Glomerular endothelial cell (primary cell): ENCODE measurements at places on chromosomes 12 and 14. TPM values are rescaled to one million over a fixed set of nuclear protein-coding genes. Genes with fewer than 3 reads are reported as not detected.

Gene SDR9C7
- total RNA-seq, result not detected in 2 replicates

DNA sequence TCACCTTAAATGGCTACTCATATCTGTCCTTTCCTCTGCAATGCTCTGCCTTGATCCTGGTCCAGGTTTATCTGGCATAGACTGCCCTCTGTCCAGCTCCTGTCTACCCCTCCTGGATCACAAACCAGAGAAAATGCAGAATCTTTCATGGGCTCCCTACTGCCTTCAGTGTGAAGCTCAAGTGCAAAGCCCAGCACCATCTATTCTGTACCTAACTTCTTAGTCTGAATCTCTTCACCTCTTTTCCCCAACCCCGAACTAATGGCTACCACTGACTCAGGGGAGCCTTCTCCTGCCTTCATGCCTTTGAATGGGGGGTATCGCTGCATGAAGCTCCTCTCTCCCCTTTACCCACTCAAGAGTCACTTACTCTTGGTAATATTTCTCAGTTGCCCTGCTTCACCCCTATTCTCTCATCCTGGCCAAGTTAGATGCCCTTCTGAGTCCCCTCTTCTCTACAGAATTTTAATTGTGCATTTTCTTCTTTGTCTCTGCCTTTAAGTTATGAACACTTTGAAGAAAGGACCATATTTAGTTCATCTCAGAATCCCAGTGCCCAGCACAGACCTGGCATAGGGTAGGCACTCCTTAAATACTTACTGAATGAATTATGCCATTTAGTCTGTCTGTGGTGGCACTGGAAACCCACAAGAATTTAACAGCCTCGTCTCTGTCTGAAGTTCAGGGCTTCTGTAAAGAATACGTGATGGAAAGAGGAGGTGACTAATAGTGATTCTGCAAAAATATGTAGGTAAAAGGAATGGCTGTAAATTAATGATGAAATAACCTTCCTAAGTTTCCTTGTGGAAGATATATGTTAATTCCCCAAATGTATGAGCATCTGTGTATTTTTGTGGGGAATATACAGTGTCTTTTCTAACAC is 191.3 kb upstream of the AMIGO2 start:
- no peak for DNase-seq

Gene LTB4R2
- 1.8 and 8.4 TPM in 2 replicates for total RNA-seq

DNA sequence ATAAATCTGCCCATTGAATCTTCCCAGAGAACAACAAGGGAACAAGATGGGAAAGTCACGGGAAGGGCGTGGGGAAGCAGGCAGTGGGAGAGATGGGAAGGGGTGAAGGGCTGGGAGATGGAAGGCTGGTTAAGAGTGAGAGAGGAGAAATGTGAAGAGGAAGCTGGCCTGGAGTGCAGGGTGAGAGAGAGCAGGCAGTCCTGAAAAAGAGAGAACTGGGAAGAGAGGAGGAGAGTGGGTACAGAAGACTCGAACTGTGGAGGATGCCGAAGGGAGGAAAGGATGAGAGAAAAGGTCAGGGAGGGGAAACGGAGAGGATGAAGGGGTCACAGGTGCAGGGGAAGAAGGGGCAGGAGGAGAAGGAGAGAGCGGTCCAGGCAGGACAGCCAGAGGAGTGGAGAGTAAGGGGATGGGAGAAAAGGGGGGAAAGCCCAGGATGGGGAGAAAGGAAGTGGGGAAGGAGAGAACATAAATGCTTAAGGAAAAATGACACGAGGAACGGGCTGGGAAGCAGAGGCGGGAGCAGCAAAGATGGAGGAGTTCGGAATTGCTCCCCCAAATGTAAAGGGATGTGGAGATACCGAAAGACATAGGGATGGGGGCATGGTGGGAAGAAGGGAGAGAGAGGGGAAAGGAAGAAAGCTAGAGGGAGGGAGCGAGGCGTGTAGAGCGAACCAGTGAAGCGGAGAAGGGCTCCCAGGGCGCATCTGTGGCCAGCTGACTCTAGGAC is 1.2 kb downstream of the PIANP start:
- DNase-seq, result no peak

Gene KRT83
- total RNA-seq, result not detected in 2 replicates

Gene HOXC12
- total RNA-seq, result not detected in 2 replicates

Gene ADGRD1
- not detected in 2 replicates for total RNA-seq

DNA sequence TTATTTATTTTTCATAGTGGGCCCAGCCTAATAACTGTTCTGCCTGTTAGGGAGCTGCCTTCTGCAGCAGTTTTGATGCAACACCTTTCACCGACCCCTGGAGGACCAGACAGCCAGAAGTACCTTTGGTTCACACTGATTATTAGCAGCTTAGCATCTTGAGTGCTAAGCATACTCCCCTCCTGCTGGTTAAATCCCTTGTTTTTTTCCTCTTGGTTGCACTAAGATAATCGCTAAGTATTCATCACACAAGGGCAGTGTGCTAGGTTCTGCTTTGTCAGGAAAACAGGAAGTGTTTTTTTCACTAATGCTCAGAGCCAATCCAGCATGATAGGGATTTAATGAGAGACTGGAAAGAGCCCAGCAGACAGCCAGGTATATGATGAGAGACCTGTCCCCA is 437.0 kb downstream of the FUT8 start:
- no peak for DNase-seq

Gene LMO3
- not detected in 2 replicates for total RNA-seq

Gene KRT75
- total RNA-seq, result not detected in 2 replicates

DNA sequence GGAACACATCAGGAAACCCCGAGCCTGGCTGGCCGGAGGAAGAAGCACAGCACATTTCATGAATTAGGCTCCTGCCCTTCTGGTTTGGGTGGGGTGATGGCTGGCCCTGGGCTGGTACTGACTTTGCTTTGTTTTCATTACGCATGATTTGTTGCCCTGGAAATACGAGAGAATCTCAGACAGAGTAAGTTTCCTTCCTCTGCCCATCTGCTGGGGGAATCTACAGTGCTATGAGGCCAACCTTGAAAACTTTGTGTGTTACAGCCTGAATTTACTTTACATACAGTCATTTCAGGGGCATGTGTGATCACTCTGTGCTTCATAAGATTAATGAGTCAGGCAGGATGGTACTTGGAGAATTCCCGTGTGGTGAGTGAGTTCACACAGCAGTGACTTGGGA is 20.5 kb upstream of the SLC5A8 start:
- DNase-seq, result no peak

- DNase-seq, result no peak
Observed at GRCh38 chr14:70982200-70982599, 74.9 kb downstream of the PCNX1 start.

DNA sequence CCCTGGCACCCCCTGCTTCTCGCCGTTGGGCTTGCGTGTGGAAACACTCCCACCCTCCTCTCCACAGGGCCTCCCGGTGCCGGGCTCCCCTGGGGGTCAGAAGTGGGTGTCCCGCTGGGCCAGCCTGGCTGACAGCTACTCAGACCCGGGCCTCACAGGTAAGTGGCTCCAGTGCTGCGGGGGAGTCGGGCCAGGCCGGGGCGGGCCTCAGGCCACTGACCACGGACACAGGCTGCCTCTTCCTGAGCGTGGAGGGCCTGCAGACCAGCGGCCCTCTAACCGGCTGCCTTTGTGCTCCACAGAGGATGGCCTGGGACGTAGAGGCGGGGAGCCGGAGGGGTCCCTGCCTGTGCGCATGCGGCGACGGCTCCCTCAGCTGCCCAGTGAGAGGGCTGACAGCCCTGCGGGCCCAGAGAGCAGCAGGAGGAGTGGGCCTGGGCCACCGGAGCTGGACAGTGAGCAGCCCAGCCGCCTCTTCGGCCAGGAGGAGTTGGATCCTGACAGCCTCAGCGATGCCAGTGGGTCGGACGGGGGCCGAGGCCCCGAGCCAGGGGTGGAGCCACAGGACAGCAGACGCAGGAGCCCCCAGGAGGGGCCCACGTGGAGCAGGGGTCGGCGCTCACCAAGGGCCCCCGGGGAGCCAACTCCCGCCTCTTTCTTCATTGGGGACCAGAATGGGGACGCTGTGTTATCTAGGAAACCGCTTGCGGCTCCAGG is 21.1 kb downstream of the CEP170B start:
- no peak for DNase-seq

GRCh38 chr12:12240662-12241340 is 26.0 kb downstream of the LRP6 start:
- DNase-seq, result no peak

DNA sequence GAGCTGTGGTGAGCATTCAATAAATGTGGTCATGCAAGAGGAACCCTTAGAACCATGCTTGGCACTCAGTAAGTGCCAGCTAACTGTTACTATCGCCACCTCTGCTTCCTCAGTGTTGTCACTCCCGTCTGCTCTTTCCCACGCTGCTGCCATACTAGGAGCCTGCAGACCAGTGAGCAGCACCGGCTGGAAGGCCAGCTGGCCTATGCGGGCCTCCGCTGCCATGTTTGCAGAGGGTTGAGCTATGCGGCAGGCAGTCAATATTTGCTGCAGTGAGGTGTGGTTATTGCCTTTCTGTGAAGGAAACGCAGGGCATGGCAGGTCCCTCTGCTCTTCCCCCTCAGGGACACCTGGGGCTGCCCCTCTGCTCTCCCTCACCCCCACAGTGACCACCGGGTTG is 13.0 kb downstream of the KMT5A start:
- DNase-seq, result no peak

DNA sequence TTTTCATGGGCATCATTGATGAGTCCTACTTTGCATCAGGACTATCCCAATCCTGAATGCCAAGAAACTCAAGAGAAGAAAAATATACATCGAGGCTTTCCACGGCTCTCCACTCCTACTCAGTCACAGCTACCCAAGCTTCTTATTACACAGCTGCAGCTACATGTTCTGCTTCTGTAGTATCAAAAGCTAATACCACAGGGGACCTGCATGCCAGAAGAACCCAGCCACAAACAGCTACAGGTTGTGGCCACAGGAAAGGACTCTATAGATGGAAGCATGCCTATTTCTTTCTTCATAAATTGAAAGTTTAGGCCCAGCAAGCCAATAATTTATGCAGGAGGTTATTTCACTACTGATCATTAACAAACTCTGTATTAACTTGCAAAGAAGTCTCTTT is 209.7 kb upstream of the EGLN3 start:
- DNase-seq, result no peak

GRCh38 chr12:19450362-19450761 is 11.1 kb downstream of the AEBP2 start:
- DNase-seq, result no peak

Gene LGR5
- not detected in 2 replicates for total RNA-seq

DNA sequence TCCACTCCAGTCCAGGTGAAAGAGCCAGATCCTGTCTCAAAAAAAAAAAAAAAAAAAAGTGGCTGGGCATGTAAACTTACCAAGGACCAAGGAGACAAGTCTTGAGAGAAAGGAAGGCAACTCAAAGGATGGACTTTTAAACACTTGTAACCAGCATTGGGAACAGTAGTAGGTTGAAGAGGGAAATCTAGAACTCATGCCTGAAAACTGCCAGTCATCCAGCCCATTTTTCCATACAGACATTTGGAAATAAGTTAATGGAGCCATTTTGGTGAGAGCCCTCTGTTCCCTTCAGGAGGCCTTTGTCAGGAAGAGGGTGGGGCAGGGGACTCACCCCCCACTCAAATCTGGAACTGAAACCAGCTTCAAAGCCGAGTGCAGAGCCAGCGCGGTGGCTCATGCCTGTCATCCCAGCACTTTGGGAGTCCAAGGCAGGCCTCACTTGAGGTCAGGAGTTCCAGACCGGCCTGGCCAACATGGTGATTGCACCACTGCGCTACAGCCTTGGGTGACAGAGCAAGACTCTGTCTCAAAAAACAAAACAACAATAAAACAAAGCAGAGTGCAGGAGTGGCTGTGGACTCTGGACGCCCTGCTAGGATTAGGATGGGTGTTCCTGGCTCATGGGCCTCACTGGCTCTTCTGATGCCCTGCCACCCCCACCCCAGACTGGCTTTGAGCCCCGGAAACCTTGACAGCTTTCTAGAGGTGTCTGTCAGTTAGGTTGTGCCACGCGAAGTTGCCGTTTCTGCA is 1.6 kb upstream of the MLXIP start:
- no peak for DNase-seq

DNA sequence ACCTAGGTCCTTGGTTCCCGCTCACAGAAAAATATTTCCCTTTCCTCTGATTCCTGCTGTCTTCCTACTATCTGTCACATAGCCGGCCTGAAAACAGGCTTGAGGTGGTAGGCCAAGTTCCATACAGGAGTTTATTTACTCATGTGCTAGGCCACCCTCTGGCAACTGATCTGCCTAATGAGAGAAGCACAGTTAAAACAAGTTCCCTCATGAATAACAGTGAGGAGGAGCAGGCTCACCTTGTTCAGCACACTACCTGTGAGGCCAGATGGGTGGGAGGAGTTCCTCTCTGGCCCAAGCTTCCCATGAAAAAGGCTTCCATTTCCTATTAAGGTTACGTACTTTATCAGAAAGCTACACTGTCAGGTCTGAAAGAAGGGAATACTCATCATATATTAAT is 206.0 kb downstream of the MYRFL start:
- no peak for DNase-seq

Gene GPRC5D
- not detected in 2 replicates for total RNA-seq

- DNase-seq, result no peak
Observed at GRCh38 chr12:85280984-85281630, 1.1 kb downstream of the ALX1 start.

Gene RNASE3
- total RNA-seq, result not detected in 2 replicates

DNA sequence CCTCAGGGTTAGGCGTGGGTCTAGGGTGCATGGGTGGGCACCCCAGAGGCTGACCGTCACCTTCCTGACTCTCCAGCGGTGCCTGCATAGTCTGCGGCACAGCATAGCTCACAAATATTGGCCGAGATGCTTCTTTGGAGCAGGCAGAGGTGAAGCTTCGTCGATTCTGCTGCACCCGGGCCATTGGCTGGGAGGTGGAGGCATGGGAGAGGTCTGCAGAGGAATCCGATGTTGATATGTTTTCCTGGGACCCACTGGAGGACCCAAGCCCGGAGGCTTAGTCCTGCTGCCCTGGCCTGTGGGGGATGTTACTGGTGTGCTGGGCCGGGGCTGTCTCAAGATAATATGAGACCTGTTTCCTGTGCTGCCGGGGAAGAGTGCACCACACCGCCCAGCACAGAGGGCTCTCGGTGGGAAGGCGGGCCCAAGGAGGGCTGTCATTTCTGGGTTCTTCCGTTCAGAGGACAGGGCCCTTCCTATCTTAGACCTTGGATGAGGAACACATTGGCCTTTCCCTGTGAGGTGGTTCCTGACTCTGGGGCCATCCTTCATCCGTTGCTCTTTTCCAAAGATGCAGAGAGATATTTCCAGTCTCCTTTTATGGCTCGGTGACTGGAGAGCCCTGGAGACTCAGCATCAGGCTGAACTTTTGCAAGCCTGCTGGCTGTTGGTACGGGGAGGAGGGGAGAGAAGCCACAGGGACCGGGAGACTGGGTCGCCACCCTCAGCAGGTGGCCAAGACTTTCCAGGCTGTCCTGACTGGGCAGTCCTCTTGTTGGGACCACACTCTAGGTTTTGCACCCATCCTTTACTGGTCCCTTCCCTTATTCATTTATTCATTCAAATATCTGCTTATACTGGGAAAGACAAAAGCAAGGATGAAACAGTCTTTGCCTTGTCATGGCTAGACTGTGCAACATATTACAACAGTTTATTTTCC is 143.5 kb downstream of the TSPAN9 start:
- no peak for DNase-seq

Gene NRL
- 0.70 and 4.9 TPM in 2 replicates for total RNA-seq

GRCh38 chr12:104834607-104835006 is 123.5 kb downstream of the SLC41A2 start:
- DNase-seq, result no peak

GRCh38 chr14:75310295-75311111 is 31.9 kb downstream of the FOS start:
- DNase-seq, result peak; percentile 68

GRCh38 chr12:2832550-2833127 is 2.2 kb downstream of the NRIP2 start:
- no peak for DNase-seq

- no peak for DNase-seq
Observed at GRCh38 chr12:123867141-123867540, 105.0 kb downstream of the DNAH10 start.

GRCh38 chr14:33127531-33127930 is 188.9 kb downstream of the NPAS3 start:
- no peak for DNase-seq
